ENCODE measurements at places on chromosomes 11 and 22.

DNA sequence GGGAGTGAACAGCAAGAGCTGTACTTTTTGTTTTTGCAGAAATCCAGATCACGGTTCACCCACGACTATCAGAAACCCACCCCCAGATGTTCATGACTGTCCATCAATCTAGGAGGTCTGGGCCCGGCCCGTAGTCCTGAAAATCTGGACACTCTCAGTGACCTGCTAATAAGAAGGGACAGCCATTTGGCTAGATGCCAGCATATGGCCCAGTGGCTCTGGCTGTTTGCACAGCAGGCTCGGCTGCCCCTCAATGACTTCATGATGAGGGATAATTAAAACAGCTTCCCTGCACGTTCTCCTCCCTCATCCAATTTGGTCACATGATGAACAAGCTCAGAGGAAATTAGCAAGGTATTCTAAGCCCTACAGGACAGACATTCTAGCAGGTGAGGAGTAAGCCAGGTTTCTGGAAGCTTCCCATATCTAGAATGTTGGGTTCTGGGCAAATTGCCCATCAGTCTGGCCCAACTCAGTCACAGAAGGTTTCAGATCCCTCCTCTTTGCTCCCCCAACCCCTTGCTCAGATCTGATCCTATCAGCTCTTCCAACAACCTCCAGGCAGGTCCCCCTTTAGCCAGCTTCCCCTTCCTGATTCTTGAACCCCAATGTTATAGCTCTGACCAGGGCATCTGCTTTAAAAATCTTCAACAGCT, 397.3 kb downstream of the SHANK2 start:
- no peak for DNase-seq

GRCh38 chr11:6526411-6527135, 29.5 kb downstream of the DNHD1 start:
- DNase-seq: no peak

- no peak for DNase-seq
These were observed 66.3 kb upstream of the IGLL5 start for GRCh38 chr22:22821340-22821739.

DNA sequence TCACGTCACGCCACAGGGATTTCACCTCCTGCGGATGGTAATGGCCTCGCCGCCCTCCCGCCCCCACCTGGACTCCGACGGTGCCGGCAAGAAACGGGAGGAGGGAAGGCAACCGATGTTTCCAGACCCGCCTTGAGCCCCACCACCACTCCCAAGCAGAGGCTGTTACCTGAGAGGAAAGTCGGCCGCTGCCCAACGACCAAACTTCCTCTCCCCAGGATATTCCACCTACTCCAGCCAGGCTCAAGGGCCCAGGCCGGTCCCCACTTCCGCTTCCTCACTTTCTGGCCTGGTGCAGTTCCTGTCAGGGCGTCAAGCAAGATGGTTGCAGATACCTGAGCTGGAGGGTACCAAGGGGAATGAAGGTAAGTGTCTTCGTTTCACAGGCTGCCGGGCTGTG, at the start of gene ENTHD1:
ENTHD1 (minus strand) TSS at position 235 of the 400 bp plus-strand sequence. CDS start 6,012 bp downstream, outside the sequence.
- no peak for DNase-seq

GRCh38 chr11:68342459-68343158, 30.2 kb downstream of the LRP5 start:
- DNase-seq: no peak

GRCh38 chr11:70415191-70415590, 16.9 kb downstream of the CTTN start:
- DNase-seq: no peak

DNA sequence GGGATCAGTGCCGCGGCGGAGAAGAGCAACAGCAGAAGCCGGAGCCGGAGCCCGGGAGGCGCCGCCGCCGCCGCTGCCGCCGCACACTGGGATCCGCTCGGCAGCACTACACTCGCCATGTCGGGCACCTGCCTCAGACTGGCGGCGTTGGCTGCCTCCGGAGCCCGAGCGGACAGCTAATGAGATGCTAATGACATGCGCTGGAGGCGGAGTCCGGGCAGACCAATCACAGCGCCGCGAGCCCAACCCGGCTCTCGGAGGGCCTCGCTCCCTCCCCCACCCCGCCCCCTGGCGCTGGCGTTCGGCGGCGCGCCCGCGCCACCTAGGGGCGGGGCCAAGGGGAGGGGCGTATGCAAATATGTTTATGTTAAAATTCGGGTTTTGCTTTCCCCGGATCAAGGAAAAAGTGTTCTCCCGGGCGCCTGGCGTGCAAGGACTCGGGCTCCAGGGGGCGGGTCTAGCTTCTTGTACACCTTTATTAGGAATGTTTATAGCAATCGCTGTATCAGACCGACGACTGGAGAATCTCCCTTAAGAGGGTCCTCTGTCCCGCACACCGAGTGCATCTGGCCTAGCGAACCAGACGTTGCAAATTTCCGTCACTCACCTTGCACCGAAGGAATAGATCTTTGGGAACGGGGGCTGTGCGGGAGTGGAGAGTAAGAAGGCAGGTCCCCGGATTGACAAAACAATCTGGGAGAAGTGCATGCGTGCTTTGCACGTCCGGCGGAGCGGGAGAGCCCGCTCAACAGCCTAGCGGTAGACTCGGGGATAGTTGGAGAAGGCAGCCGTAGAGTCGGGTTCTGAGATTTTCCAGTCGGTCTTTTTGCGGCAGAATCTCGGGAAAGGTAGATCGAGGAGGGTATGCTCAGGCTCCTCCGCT, at the start of gene CADM1:
CADM1 (minus strand) TSS at position 140 of the 883 bp plus-strand sequence.
- peak; percentile 52 for DNase-seq

- DNase-seq: no peak
These were observed 1.7 kb downstream of the TTLL8 start for GRCh38 chr22:50056214-50056972.

- DNase-seq: no peak
These were observed 1.3 kb downstream of the MPPED1 start for GRCh38 chr22:43412808-43413795.

GRCh38 chr11:27291302-27291889, 71.6 kb downstream of the CCDC34 start:
- no peak for DNase-seq

DNA sequence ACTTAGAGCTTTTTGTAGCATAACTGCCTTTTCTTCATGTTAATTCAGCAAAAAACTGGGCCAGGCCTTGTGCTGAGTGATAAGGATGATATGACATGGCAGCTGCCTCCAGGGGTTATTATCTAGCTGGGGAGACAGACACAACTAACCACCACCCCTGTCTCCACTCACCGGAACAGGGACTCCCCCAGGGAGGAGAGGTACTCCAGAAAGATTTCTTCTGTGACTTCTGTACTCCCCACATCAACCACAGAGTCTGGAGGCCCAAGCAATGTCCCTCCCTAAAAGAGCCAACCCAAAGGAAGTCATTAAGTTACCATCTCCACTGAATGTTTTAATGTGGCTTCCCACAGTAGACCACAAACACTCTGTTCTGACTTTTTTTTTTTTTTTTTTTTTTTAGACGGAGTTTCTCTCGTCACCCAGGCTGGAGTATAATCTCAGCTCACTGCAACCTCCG, 14.3 kb upstream of the PMM1 start:
- peak; percentile 29 for DNase-seq

DNA sequence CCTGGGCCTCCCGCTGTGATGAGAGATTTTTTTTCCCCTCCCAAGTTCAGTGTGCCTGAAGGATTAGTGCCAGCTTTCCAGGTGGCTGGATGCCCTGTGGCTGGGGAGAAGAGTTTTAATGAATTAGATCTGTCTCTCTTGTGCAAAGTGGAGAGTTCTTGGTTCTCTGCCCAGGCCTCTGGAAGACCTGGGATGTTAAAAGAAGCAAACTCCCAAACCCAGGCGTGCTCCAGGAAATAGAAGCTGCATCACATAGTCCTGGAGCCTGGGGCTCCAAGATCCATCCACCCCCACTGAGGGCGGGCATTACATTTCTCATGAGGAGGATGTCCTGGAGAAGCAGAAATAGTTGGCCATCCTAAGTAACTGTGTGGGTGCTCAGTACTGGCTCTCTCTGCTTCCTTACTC, 30.6 kb downstream of the SDHAF2 start:
- DNase-seq: no peak

DNA sequence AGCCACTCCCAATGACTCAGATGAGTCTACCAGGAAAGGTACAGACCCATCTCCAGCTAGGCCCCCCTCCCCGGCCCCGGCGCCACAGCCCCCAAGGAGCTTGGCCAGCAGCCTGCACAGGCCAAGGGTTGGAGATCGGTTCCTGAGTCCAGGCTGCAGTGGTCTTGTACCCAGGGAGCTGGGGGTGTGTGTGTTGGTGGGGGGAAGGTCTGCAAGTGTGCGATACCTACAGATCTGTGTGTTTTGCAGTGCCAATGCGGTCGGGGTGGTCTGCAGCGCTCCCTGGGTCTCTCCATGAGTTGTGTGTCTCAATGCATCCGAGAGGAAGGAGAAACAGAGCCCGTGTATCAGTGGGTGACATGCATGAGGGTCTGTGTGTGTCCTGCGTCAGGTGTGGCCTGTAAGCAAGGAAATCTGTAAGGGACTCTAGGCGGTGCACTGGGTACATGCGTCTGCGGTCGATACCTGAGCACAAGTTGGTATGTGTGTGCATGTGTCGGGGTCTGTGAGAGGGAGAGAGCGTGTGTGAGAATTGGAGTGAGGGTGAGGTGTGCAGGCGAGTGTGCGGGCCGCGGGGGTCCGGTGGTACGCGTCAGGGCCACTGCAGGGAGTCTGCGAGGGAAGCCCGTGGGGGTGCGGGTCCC, 645 bp downstream of the CDC42BPG start:
- DNase-seq: no peak

DNA sequence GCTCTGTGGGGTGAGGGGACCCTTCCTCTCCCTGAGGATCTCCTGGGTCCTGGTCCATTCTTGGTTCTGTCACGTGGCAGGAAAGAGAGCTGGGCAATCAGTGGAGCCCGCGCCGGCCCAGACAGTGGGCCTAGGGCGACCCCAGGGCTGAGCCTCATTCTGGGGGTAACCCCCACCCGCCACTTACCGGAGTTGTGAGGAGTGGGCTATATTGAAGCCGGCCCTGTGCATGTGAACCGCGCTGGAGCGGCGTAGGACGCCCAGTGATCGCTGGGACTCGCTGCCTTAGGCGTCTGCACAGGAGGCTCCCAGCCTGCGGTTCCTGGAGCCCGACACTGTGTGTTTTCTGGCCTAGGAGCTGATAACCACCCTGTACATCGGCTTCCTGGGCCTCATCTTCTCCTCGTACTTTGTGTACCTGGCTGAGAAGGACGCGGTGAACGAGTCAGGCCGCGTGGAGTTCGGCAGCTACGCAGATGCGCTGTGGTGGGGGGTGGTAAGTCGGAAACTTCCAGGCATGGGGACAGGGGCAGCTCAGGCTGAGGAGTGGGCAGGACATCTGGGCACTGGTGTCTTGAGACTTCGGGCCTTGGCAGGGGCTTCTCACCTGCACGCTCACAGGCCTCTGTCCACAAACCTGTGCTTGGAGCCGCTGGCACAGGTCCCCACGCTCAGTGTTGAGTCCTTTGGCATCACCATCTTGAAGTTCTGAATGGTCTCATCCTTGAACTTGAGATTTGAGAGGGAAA, 127.1 kb downstream of the KCNQ1OT1 start:
- DNase-seq: no peak

DNA sequence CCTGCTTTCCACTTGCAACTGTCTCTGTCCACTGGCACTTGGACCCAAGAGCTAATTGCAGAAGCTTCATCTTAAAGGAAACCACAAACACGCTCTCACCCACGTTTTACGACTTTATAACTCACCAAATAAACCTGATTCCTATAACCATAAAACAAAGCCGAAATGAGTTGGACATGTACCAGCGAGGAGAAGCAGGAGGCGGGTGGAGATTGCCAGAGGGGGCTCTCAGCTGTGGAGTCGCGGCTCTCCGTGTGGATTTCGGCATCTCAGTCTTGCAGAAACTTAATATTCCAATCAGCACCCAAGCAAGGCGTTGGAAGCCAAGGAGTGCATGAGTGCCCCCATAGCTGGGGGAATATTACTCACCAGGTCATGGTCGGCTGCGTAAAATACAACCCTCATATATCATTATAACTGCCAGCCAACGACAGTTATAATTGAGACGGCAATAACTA, 483.6 kb downstream of the MN1 start:
- no peak for DNase-seq

- no peak for DNase-seq
These were observed 49.5 kb upstream of the PHF21B start for GRCh38 chr22:45059296-45059695.

DNA sequence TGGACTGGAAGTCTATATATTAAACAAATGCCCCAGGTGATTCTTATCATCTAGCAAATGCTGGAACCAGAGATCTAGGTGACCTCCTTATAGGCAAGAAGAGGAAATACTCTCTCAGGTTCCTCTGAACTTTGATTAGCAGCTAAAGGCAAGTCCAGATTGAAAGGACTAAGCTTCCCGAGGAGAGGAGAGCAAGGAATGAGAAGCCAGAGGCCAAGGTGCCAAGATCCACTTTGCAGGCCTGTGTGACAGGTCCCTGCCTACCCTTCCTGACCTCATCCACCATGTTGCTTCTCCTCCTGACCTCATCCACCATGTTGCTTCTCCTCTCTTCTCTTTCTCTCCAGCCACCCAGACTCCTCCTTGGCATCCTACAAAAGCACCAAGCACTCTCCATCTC, 173.2 kb downstream of the LARGE1 start:
- DNase-seq: no peak

- DNase-seq: no peak
These were observed 73.7 kb upstream of the ALKBH3 start for GRCh38 chr11:43806976-43807375.

GRCh38 chr22:19789406-19789805, 28.8 kb downstream of the TBX1 start:
- DNase-seq: no peak

- DNase-seq: no peak
These were observed 62.8 kb downstream of the PPFIA1 start for GRCh38 chr11:70333261-70333660.

DNA sequence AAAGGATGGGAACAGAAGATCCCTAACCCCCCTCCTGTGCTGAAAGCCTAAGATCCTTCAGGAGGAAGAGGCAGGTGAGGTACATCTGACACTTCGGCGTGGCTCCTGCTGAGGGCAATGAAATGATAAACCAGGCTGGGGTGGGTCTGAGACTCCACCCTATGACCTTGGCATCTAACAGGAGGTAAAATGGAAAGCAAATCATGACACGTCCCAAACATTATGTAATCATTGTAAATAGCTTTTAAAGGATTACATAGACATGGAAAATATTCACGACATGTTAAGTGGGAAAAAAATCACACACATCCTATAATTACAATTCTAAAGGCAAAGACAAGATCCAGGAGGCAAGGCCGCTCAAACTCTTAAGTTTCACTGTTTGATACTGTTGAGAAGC, 70.5 kb downstream of the LINC01488 start:
- DNase-seq: no peak

GRCh38 chr22:44615146-44615545, 86.9 kb upstream of the PRR5 start:
- DNase-seq: no peak
